Stimulated activated naive CD8-positive, alpha-beta T cell treated with anti-CD3 and anti-CD28 coated beads, Interleukin-15, amount 100 ng/mL, for 72 hours (primary cell): ENCODE measurements at places on chromosomes 12 and 14.

- no peak for DNase-seq
These were observed 496.5 kb downstream of the FSCB start for GRCh38 chr14:44010595-44010994.

GRCh38 chr14:23896609-23897153 is 56.9 kb upstream of the DHRS4 start:
- DNase-seq = no peak

DNA sequence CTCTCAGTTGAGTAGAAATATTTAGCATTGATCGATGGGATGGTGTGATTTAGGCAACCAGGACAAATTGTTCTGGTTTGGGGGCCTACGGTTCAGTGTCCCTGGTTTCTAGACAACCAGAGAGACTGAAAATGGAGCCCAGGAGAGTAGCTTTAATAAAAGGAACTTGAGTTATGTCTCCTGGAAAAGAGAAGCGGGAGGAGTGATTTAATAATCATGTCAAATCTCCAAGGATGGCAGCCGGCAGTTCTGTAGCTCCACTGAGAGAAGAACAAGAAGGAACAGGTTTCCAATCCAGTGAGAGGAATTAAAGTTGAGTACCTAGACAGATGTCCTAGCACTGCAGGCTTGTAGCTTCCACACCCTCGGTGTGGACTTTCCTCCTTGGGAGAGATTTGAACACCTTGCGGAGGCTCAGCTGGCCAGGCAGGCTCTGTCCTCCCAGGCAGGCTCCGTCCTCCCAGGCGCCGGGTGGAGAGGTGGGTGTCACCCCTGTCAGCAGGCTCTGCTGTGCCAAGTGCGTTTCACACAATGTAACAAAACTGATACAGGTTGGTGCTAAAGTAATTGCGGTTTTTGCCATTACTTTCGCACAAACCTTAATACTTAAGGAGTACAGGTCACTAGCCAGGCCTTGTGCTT is 45.9 kb downstream of the SLC6A12 start:
- DNase-seq = no peak

DNA sequence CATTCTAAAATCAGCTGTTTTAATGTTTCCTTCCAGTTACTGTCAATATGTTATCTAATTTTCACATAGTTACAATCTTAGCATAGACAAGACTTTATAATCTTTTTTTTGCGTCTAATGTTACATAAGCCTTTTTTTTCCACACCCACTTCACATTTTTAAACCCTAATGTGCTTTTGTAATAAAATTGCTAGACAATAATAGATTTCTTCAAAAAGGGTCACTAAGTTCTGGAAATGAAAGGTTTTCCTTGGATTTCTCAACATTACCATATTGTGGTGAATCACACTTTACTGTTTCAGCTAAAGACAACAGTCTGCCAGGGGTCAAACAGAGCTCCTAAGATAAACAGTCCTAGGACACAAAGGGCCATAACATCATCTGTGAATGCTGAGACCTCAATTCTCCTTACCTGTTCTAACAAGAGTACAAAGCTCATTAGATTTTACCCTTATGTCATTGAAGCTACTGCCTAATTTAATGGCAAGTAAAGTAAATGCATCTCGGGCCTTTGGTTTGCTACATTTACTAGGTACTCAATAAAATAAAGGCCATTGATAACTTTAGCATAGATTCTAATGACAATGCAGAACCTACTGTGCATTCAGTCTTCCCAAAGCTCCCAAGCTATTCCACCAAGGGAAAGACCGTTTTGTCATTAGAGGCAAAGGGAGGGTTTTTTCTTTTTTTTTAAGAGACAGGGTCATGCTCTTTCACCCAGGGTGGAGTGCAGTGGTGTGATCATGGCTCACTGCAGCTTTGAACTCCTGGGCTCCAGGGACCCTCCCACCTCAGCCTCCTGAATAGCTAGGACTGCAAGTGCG is 111.2 kb upstream of the SLC38A2 start:
- no peak for DNase-seq

DNA sequence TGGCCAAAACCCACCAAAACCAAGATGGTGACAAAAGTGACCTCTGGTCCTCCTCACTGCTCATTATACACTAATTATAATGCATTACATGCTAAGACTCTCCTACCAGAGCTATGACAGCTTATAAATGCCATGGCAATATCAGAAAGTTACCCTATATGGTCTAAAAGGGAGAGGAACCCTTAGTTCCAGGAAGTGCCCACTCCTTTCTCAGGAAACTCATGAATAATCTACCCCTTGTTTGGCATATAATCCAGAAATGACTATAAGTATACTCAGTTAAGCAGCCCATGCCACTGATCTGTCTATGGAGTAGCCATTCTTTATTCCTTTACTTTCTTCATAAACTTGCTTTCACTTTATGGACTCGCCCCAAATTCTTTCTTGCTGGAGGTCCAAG is 43.0 kb upstream of the FUT8 start:
- peak; percentile 46 for DNase-seq

DNA sequence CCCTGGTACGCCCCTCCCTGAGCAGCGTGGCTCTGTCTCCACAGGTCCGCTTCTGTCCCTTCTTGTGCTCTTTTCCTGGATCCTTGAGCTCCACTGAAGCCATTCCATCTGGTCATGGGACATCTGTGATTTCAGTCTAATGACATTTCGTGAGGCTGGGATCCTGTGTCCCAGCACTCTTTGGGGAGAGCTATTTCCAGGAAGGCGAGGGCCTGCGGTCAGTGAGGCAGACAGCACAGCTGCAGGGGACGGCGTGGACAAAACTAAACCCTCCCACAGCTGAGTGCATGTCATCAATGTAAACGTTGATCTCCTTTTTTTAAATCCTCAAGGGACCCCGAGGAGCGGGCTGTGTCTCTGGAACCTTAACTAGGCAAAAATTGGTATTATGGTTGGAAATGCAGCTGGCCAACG is 127.7 kb downstream of the DACT1 start:
- DNase-seq = no peak

- peak; percentile 33 for DNase-seq
These were observed 58.6 kb downstream of the ZFP36L1 start for GRCh38 chr14:68734231-68734732.

DNA sequence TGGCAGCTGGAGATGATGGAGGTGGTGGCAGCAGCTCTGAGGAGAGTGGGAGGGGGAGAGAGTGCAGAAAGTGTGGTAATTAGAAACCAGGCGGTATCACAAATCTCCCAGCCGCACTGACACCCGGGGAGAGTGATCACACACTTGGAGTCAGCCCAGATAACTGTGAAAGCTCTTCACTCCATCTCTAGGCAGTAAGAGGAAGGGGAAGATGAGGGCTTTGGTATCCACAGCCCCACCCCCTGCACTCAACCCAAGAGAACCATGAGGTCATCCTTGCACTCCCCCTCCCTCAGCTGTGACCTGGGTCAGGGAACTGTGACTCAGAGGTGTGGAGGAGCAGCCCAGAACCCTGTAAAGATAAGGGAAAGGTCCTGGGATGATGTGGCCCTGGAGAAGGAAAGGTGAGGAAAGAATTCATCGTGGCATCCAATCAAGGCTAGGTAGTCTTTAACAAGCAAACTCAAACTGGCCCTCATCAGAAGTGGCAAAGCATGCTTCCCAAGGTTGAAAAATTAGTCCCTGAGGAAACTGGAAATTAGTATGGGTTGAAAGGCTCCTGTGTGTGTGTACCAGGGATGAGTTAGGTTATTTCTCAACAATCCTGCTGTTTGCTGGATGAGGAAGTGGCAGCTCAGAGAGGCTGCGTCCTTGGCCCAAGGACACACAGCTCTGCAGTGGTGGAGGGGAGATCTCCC is 111.0 kb upstream of the LHX5 start:
- no peak for DNase-seq

DNA sequence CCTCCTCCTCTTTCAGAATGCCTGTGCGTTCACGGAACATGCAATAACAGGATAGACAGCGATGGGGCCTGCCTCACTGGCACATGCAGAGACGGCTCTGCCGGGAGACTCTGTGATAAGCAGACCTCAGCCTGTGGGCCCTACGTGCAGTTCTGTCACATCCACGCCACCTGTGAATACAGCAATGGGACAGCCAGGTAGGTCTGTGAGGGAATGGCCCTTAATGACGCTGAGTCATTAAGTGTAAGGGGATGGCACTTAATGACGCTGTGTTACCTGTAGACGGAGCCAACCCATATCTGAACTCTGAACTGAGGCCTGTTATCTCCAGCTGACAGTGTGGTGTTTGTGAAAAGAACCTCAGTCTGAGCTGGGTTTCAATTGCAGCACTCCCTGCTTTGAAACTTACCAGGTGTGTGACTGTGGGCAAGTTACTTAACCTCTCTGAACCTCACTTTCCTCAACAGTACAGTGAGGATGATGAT is 86.9 kb downstream of the STAB2 start:
- DNase-seq = no peak

DNA sequence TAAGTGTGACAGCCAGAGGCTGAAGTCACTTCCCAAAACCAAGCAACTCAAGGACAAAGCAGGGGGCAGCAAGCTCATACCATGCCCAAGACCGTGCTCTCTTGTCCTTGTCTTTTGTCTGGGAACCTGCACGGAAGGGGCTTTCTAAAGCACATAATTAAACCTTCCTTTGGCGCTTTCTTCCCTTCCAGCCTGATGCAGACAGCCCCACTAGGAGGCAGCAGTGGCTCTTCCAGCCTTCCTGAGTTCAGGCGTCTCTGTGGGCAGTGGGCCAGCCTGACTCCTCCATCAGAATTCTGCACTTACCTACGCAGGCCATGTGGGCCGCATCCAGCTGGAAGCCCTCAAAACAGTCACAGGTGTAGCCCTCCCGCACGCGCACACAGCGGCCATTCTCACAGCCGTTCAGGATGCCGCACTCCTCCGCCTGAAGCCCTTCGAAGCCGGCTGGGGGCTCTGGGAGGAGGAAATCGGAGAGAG is 7.6 kb downstream of the ISCA2 start:
- no peak for DNase-seq

- peak; percentile 48 for DNase-seq
These were observed 14.2 kb upstream of the MYO1A start for GRCh38 chr12:57063991-57064685.

- DNase-seq = no peak
These were observed 723.8 kb downstream of the BCL11B start for GRCh38 chr14:98548071-98548686.

DNA sequence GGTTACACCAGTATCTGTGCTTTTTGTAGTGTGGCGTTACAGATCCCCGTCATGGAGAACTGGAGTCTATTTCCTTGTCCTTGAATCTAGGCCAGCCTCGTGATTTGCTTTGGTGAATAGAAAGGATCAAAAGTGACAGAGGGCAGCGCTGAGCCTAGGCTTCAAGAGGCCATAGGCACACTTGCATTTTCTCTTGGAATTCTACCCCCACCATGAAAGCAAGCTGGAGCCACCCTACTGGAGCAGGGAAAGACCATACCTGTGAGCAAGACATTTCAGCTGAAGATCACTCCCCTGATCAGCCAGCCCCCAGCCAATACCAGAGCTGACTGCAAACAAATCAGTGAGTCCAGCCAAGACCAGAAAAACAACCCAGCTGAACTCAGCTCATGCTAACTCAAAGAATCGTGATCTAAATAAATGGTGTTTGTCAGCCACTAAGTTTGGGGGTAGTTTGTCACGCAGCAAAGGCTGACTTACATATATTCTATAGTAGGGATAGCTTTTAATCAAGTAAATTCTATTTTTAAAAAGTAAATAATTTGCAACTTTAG is 521.9 kb upstream of the TBX3 start:
- no peak for DNase-seq

GRCh38 chr12:132105467-132105866 is 38.7 kb downstream of the DDX51 start:
- no peak for DNase-seq

DNA sequence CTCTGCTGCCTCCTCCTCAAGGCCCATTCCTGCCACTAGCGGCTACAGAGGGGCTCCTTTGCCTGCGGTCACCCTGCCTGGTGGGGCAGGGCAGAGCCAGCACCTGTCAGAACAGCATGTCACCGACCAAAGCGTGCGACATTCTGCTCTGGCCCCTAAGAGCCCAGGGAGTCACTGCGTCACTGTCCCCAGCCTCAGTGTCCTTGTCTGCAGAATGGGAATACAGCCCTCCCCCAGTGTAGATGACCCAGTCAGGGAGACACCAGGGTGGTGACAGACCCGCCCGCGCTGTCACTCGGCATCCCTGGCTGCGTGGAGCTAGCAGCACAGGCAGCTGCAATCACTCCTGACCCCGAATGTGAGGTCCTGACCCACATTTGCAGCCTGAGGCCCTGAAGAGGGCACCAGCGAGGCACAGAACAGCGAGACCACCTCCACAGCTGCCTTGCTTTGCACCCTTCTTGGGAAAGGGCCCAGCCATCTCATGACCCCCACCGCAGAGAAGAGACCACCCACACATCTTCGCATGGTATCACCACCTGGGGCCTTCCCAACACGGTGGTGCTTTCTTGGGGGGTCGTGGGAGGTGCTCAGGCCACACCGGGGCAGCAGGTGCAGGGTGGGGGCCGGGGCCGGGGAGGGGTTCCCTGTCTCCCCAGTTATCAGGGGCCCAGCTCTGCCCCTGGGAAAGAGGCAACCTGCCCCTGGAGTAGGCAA is 2.5 kb downstream of the AHNAK2 start:
- no peak for DNase-seq

DNA sequence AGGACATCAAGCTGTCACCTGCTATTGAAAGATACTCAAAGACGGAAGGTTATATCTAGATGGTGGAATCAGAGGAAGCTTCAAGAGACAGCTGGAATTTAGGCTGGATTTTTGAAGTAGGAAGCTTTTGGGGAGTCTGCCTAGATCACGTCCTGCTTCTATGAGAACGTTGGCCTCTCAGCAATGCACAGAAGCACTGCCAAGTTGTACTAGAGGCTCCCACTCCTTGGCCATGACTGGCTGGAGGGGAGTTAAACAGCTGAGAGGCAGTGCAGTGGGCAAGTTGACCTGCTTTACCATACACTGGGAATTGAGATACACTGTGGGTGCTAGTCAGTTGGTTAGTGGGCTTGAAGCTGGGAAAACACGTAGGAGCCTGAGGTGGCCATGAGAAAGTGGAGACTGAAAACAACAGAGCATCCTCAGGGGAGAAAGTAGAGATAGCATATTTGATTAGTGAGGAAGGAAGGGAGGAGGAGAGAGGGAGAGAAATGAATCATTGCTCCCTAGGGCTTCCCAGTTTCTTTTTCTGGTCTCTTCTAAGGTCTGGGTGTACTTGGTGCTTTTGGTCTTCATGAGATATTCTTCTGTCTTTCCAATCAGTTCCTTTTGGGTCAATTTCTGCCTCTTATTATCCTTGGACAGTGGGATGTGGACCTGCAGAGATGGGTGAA is 110.8 kb downstream of the EMP1 start:
- no peak for DNase-seq

GRCh38 chr14:102829016-102829548 is 51.8 kb downstream of the TRAF3 start:
- no peak for DNase-seq

GRCh38 chr12:120483621-120484020 is 12.3 kb upstream of the DYNLL1 start:
- no peak for DNase-seq

DNA sequence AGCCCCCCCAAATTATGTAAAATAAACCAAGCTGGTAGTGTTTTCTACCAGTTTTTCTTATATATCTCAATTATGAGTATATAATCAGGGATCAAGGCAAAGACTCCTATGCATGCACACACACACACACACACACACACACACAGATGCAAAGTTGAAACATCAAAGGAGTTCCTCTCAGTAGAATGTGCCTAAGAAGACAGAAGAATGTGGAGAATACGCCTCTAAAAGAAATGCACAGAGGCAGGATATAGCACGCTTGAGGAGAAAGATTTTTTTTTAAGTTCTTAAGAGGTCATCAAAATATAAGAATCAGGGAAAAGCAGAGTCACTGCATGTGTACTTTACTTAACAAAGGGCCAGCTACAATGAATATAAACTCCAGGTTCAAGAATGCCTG is 138.2 kb upstream of the CLEC14A start:
- no peak for DNase-seq

- DNase-seq = no peak
These were observed 12.3 kb downstream of the APOLD1 start for GRCh38 chr12:12797794-12798152.

- no peak for DNase-seq
These were observed 17.4 kb downstream of the TMPO start for GRCh38 chr12:98532687-98533304.
